Activated CD8-positive, alpha-beta T cell treated with anti-CD3 and anti-CD28 coated beads, Interleukin-2, amount 10 ng/mL, durations not matched to agents 7 days and 5 days (primary cell): ENCODE measurements at places on chromosomes 7 and 10. TPM values are rescaled to one million over a fixed set of nuclear protein-coding genes. Genes with fewer than 3 reads are reported as not detected.

Gene RASSF4
- total RNA-seq, result 0.76 TPM

Gene STEAP1
- total RNA-seq, result not detected

Gene TRIM73
- total RNA-seq, result 8.2 TPM

Gene ST8SIA6
- total RNA-seq, result not detected

Gene ITGA8
- not detected for total RNA-seq

DNA sequence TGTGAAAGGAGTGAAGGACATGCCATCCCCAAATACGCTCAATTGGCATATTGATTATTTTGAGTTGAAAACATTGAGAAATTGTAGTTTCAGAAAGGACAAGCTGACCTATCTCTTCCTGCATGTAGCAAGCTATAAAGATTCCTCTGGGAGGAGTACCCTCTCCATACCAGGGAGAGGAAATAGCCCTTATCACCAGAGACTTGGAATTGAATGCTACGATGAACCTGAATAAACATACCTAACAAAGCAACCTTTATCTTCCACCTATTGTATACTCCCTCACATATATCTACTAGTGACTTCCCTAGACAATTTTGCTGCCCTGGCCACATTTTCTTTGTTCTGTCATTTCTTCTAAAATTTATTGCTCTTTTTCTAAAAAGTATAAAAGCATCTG lies 150.2 kb upstream of the EEPD1 start:
- H3K27me3 ChIP-seq, result peaks cover 3% of the 10 kb centered on the region
- no peak for DNase-seq
- H3K36me3 ChIP-seq, result no peaks in the 10 kb centered on the region
- H3K27ac ChIP-seq, result no peak overlapping the region
- H3K4me1 ChIP-seq, result peaks cover 5% of the 10 kb centered on the region
- H3K4me3 ChIP-seq, result no peak overlapping the region

GRCh38 chr10:98205351-98205750 lies 62.6 kb downstream of the LOXL4 start:
- peaks cover 23% of the 10 kb centered on the region for H3K36me3 ChIP-seq
- DNase-seq, result no peak
- no peak overlapping the region for H3K4me3 ChIP-seq
- no peak overlapping the region for H3K27ac ChIP-seq
- H3K4me1 ChIP-seq, result no peaks in the 10 kb centered on the region

GRCh38 chr10:62817121-62817765 lies 1.1 kb upstream of the EGR2 start:
- peak; percentile 67 for DNase-seq
- H3K36me3 ChIP-seq, result no peaks in the 10 kb centered on the region
- peak overlapping the region; percentile 88 for H3K4me3 ChIP-seq
- H3K27me3 ChIP-seq, result peaks cover 55% of the 10 kb centered on the region
- H3K27ac ChIP-seq, result peak overlapping the region; percentile 97
- H3K4me1 ChIP-seq, result peaks cover 51% of the 10 kb centered on the region

DNA sequence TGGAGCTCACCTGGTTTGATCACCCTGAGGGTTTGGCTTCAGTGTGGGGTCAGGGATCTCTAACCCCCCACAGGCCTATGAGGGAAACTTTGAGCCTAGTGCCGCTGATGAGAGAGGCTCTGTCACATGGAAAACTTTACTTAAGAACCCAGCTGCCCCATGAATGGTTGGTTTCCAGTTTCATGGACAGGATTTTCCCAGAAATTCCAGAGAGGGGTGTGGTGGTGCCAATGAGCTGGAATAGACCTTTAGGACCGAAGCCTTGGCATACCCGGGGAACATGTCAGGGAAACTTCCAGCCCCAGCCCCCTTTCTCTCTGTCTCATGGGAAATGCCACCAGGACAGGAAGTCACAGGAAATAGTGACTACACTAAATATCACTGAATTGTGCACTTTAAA lies 36.9 kb downstream of the AKR1B1 start:
- H3K36me3 ChIP-seq, result no peaks in the 10 kb centered on the region
- H3K4me1 ChIP-seq, result no peaks in the 10 kb centered on the region
- H3K27ac ChIP-seq, result no peak overlapping the region
- H3K27me3 ChIP-seq, result no peaks in the 10 kb centered on the region

- no peak overlapping the region for H3K27ac ChIP-seq
- H3K4me1 ChIP-seq, result peaks cover 6% of the 10 kb centered on the region
- no peaks in the 10 kb centered on the region for H3K27me3 ChIP-seq
- no peak for DNase-seq
- H3K36me3 ChIP-seq, result no peaks in the 10 kb centered on the region
- no peak overlapping the region for H3K4me3 ChIP-seq
Measured at GRCh38 chr10:71975087-71975870, 11.1 kb downstream of the CHST3 start.

- peaks cover 33% of the 10 kb centered on the region for H3K4me1 ChIP-seq
- no peak for DNase-seq
- H3K27me3 ChIP-seq, result no peaks in the 10 kb centered on the region
Measured at GRCh38 chr10:22365233-22365632, 19.9 kb downstream of the SPAG6 start.

DNA sequence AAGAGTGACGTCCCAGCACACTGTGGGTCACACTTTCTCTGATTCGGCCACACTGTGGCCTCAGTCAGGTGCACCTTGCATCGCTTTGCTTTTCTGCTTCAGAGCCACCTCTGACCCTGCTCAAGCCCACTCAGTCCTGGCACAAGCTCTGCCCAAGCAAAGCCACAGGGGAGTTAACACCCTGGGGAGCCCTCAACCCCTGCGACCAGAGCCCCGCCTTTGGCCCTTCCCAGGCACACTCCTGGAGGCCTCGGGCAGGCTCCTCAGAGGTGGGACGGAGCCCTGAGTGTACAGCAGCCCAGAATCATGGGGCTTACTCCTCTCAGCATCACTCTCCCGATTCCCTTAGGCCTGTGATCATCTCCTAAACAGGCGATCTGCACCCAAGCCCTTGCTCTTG lies 71.0 kb downstream of the HIPK2 start:
- DNase-seq, result no peak
- no peaks in the 10 kb centered on the region for H3K36me3 ChIP-seq
- no peaks in the 10 kb centered on the region for H3K27me3 ChIP-seq
- H3K4me1 ChIP-seq, result no peaks in the 10 kb centered on the region

DNA sequence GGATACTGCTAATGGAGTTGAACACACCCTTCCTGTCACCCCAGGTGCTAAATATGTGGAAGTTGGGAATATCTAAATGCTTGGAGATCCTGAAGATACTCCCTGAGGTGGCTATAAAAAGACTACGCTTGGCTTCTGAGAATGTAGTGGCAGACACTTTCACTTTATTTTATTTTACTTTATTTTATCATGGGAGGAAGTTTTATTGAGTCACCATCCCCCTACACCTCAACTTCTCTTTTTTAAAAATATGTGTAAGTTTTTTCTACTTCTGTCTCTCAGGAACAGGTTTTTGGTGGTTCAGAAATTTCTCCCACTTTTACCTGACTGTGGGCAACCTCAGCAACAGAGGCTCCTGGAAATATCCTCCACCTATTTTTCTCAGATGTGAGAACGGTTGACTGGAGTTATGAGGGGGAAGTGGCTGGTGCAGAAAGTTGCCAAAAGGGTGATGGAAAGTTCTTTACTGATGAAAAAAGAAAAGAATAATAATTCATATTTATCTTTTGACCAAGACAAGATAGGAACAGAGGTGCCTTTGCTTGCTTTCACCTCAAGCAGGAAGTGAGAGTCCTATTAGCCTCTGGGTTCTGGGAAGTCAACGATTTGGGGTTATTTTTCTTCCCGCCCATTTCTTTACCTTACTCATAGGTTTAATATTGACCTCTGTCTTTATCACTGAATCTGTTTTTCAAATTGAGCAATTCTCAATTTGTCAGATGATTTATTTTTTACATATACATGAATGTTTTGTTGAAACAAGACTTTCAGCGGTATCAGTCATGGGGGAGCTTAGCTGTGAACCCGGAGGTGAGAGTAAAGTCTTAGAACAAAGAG lies 103.6 kb downstream of the AHR start:
- H3K27ac ChIP-seq, result peak overlapping the region; percentile 85
- peaks cover 4% of the 10 kb centered on the region for H3K36me3 ChIP-seq
- H3K27me3 ChIP-seq, result peaks cover 8% of the 10 kb centered on the region
- peak overlapping the region; percentile 33 for H3K4me3 ChIP-seq
- peaks cover 39% of the 10 kb centered on the region for H3K4me1 ChIP-seq

- H3K27me3 ChIP-seq, result no peaks in the 10 kb centered on the region
- no peak for DNase-seq
- H3K4me3 ChIP-seq, result no peak overlapping the region
- H3K36me3 ChIP-seq, result peaks cover 54% of the 10 kb centered on the region
Measured at GRCh38 chr10:7488418-7488829, 77.6 kb upstream of the SFMBT2 start.

DNA sequence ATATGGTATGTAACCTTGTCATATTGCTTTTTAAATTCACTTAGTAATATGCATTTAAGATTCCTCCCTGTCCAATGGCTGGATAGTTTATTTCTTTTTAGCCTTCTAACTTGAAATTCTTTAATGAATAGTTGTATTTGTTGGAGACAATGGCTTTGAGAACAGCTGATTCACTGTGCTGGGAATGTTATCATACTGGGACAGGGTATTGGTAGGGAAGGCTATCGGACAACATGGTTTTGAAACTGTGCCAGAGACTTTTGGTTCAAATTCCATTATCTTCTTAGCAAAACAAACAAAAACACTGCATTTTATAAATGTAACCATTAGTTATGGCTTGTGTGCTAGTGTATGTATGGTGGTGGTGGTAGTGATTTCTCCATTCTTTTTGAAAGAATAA lies 517.1 kb upstream of the ANKRD30A start:
- H3K27ac ChIP-seq, result no peak overlapping the region
- H3K27me3 ChIP-seq, result no peaks in the 10 kb centered on the region
- H3K4me1 ChIP-seq, result no peaks in the 10 kb centered on the region
- no peak overlapping the region for H3K4me3 ChIP-seq
- no peaks in the 10 kb centered on the region for H3K36me3 ChIP-seq

DNA sequence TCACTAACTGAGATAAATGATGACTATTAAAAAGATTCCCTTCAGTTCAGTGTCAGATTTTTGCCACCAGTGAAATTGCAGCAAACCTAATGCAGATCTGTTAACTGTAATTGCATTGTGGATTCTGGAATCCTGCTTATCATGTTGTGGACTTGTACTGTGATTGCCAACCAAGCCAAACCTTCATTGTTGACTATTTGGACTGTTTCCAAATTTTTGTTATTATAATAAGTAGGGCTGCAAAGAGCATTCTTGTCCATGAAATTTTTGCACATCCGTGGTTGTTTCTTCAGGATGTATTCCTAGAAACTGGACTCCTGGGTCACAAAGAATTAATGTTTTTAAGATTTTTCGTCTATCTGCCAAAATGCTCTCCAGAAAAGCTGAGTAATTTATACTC lies 281.6 kb upstream of the ZMIZ1 start:
- no peaks in the 10 kb centered on the region for H3K4me1 ChIP-seq
- DNase-seq, result no peak
- no peak overlapping the region for H3K27ac ChIP-seq
- no peaks in the 10 kb centered on the region for H3K36me3 ChIP-seq
- H3K27me3 ChIP-seq, result peaks cover 12% of the 10 kb centered on the region

DNA sequence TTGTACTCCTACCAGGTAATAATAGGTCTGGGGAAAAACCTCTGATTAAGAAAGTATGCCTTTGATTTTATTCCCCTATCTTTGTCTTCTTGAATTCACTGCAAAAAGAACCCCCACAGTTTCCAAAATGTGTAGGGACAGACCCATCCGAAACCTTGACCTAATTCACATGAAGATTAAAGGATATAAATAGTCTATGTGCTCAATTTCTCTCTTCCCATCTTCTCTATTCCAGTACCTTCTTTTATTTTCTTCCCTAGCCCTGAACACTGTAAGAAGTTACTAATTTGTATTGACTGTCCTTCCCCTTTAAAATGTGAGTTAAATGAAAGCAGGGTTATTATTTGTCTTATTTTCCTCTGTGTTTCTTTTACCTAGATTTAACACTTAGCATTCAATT lies 135.3 kb downstream of the HBP1 start:
- H3K4me3 ChIP-seq, result no peak overlapping the region
- no peaks in the 10 kb centered on the region for H3K36me3 ChIP-seq
- H3K27ac ChIP-seq, result no peak overlapping the region
- H3K4me1 ChIP-seq, result no peaks in the 10 kb centered on the region
- no peaks in the 10 kb centered on the region for H3K27me3 ChIP-seq

DNA sequence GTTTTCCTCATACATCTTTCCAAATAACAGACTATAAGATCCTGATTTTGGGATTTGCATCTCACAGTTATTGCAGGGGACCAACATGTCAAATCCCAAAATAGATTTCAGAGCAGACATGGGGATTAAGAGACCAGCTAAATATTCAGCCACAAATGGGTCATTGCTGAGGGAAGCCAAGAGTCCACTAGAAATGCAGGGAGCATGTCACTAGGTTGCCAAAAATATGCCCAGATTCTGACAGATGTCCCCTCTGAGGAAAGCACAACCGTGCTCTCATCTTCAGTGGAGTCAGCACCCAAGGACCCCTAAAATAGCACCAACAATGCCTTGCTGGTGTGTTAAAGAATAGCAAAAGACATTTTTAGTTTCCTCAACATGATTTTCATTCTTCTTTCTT lies 56.2 kb upstream of the AGK start:
- H3K4me3 ChIP-seq, result no peak overlapping the region
- H3K27ac ChIP-seq, result no peak overlapping the region
- H3K27me3 ChIP-seq, result peaks cover 12% of the 10 kb centered on the region
- no peaks in the 10 kb centered on the region for H3K4me1 ChIP-seq

DNA sequence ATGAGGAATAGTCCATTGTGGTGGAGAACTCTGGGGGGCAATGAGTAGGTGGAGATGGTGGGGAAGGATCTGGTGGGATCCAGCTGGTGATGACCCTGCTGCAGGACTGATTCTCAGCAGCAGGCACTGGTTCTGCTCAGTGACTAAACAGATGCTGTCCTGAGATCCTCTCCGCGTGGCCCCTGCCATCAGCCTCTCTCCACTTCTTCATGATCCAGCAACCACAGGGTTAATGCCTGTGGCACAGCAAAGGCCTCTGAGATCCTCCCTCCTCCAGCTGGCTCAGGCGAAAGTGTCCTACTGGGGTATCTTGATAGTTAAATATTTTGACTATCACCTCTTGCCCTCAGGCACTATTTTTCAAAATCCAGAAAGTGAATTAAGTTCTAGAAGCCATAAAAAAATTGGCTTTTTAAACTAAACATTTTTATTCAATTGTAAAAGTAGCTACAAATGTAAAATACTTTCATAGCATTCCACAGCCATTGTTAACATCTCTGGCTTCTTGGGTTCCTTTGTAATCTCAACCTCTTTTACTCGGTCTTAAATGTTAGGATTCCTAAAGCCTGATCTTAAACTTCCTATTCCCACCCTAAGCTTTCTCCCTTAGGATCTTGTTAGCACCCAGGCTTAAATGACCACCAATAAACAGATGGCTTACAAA lies 13.1 kb downstream of the PLAU start:
- peaks cover 40% of the 10 kb centered on the region for H3K4me1 ChIP-seq
- H3K36me3 ChIP-seq, result peaks cover 6% of the 10 kb centered on the region
- no peak overlapping the region for H3K4me3 ChIP-seq
- no peak for DNase-seq

DNA sequence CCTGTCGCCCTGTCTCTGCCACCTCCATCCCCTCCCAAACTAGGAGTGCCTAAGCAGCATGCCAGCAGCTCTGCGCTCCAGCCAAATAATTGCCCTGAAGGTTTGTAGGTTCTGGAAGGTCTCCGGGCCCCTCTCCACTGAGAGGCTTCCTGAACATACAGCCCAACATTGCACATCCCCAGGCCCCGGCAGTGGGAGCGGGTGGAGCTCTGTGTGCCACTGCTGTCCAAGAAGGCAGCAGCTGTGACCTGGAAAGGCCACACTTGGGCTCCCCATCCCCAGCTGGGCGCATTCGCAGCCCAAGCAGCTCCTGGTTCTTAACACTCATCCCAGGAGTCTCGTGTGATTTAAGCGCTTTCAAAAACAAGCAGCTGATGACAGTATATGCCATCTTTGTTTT lies 95.7 kb downstream of the COL13A1 start:
- no peaks in the 10 kb centered on the region for H3K4me1 ChIP-seq
- H3K36me3 ChIP-seq, result no peaks in the 10 kb centered on the region
- no peak overlapping the region for H3K4me3 ChIP-seq
- no peak for DNase-seq
- H3K27me3 ChIP-seq, result no peaks in the 10 kb centered on the region
